ENCODE measurements at places on chromosomes 6 and 20.

- no peak for DNase-seq
Observed at GRCh38 chr20:54044156-54044555, 26.2 kb downstream of the BCAS1 start.

GRCh38 chr6:120272038-120272437 lies 922.5 kb upstream of the MAN1A1 start:
- DNase-seq = no peak

DNA sequence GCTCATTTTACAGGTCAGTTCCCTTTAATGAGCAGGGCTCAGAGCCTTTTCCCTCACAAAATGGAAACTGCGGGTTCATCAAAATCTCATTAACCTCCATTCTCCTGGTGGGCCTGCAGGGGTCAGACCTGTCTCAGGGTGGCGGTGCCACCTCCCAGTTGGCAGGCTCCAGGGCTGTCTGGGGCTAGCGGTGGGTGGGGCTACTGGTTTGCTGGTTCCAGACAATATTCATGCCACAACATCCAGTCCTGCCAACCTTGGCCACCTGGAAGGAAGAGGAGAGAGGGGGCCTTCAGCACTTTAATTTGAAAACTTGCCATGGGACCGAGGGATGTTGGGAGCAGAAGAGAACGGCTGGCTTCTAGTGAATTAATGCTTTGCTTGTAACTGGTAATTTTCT lies 41.9 kb upstream of the CTNNBL1 start:
- peak; percentile 61 for DNase-seq

GRCh38 chr6:137426007-137426689 lies 68.0 kb downstream of the OLIG3 start:
- no peak for DNase-seq

- no peak for DNase-seq
Observed at GRCh38 chr6:152089992-152090391, 282.5 kb downstream of the ESR1 start.

DNA sequence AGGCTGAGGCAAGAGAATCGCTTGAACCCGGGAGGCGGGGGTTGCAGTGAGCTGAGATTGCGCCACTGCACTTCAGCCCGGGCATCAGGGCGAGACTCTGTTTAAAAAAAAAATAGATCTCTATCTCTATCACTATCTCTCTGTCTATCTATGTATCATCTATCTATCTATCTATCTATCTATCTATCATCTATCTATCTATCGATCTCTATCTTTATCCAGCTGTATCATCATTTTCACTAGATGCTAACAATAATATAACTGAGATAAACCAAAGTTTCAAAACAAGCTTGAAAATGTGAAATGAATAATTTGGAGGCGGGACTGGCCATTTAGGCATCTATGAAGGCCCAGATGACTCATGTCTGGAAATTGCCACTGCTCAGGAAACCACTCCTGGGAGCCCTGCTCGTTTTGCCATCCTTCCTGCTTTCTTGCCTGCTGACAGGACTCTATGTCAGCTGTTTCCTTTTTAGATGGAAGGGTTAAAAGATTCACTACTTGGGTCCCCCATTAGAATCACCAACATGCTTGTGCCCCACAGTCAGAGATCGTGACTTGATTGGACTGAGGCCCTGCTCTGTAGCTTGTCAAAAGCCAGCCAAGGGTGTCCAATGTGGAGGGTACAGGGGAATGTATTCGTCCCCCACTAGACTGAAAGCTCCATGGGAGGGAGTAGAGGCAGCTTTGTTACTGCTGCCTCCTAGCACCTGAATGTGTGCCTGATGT lies 61.7 kb downstream of the UTRN start:
- DNase-seq = no peak

DNA sequence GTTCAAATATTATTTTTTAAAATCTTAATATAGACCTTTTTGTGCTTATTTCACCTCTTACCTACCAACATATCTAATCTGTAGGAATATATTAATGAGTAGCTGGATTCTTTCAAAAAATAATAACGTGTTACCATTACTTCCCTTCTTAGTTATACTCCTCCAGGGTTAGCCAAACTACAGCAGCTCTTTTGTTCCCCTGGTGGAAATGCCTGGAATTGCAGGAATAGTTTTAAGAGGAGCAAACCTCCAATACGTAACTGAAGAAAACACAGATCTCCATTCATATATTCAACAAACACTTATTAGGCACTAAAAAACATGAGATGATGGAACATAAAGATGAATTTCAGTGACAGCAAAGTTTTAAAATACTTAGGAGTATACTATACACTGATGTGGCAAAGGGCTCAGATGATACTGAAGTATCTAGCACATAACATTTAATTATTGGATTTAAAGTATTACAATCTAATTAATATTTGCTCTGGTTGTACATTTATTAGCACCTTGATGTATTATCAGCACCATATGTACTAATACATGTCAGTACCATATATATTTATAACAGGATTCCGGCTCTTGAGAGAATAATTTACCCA lies 78.3 kb downstream of the TBX18 start:
- DNase-seq = no peak

- DNase-seq = no peak
Observed at GRCh38 chr20:43023836-43024235, 165.9 kb downstream of the PTPRT start.

GRCh38 chr6:137867685-137868509 lies 838 bp downstream of the TNFAIP3 start:
- DNase-seq = peak; percentile 78

- no peak for DNase-seq
Observed at GRCh38 chr6:147287869-147288271, 83.7 kb downstream of the STXBP5 start.

GRCh38 chr6:151065027-151065815 lies 174.5 kb upstream of the AKAP12 start:
- peak; percentile 37 for DNase-seq

DNA sequence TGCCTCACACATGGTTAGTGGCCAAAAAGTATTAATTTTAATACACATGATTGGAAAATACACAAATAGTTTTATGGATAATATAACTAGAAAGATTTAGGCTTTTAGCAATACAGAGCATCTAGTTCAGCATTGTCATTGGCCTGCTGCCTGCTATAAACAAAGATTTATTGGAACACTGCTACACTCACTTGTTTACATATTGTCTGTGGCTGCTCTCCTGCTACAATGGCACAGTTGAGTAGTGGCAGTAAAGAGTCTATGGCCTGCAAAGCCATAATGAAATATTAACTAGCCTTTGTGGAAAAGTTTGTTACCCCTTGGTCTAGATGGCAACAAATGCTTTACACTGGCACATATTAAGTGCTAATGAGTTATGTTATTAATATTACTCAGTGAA lies 37.8 kb downstream of the ZNF451 start:
- DNase-seq = no peak

DNA sequence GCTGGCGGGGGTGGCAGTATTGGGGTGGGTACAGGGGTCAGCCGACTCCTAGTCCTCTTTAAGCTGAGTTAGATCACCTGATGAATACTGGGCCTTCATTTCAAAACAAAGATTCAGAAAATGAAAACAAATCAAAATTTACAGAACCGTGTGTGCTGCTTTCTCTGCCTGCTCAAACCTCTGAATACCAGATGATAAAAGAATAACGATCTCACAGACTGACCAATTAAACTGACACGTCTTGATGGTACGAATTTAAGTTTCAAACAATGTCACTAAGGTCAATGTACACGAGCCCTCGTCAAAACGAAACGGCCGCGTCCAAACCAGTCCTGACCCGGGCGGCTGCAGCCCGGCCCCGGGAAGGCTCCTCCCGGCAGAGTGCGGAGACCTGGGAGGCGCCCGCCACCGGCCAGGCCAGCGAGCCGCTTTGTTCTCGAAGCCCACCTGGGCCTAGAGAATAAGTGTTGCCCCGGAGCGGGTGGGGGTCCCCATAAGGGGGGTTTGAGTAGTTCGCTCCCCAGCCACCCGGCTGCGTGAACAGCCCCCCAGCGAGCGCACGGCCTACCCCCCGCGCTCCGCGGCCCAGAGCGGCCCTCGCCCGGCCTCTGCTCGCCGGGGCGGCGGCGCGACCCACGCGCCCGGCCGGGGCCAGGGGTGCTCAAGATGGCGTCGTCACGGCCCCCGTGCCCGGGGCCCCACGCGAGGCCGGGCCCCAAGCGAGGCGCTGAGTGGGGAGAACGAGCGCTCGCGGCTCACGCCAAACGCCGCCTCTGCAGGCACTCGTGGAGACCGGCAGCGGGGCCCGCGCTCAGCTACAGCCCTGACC lies 728 bp downstream of the PSMA7 start:
- peak; percentile 74 for DNase-seq

DNA sequence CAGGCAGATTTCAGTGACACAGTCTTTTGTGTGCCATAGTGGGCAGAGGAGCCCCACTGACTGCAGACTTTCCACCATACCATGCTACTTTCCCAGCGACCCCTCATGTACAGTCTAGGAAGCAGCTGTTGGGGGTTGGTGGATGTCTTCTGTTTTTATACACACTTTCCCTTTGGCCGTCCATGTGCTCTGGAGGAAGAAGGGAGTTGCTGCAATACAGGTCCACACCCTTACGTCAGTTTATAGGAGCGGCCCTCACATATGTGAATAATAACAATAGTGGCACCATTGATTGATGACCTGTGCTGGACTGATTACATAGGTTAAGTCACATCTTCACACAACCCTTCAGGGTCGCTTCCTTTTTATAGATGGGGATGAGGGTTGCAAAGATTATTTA lies 17.5 kb upstream of the CCN2 start:
- DNase-seq = no peak

GRCh38 chr6:43861212-43861894 lies 91.3 kb downstream of the VEGFA start:
- no peak for DNase-seq

GRCh38 chr6:12537389-12537788 lies 179.2 kb upstream of the PHACTR1 start:
- DNase-seq = no peak

GRCh38 chr20:32231847-32232246 lies 24.2 kb downstream of the POFUT1 start:
- DNase-seq = peak; percentile 73

DNA sequence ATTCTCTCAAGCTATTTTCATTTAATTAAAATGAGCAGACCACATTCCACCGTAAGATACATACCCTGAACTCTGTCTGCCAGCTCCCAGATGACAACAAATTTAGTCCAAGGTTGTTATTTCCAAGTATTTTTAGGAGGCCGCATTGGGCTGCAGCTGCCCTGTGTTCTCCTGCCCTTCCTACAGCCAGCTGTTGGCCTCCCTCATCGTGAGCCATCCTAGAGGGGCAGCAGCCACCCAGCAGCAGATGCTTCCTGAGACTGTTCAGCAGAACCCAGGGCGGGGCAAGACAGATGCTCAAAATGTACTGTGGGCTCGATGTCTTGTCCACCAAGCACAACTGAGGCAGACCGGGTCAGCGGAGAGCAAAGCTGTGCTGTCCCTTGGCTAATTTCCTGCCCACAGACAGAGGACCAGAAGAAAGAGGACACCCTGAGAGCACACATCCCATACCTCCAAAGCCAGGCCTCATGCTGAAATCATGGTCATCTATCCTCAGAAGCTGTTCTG lies 16.4 kb downstream of the GABRR1 start:
- DNase-seq = no peak

DNA sequence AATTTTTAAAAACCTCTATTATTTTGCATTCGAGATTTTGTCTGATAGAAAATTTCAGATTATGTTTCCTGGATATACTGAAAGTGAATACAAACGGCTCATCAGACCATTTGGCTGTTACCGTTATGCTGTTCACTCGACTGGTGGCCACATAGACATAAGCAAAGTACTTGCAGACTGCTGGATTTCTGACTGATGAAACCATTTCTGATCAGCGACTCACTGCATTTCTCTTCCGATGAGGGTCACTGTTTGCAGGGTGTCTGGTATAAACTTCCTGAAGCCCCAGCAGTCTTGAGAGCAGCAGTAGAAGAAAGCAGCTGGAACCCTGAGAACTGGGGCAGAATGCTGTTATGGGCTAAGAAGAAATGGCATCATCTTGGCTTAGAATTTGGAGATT lies 17.7 kb downstream of the SNX9 start:
- DNase-seq = no peak

GRCh38 chr6:15849395-15849794 lies 186.6 kb upstream of the DTNBP1 start:
- no peak for DNase-seq

- no peak for DNase-seq
Observed at GRCh38 chr20:41956338-41957074, 338.3 kb upstream of the CHD6 start.

DNA sequence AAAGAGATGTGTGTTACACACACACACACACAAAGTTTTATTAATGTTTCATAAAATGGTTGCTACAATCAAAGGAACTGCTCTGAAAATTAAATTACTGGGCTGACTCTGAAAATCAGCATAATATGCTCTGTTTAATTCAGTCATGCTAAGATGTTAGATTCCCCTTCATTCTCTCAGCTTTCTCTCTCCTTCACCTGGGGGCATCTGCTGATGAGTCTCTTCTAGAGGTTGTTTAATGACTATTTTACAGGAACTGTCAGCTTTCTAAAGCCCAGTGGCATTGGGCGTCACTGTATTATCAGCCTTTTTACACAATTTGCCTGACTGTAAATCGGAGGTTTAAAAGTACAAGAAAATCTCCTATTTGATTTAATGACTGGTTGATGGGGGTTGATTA lies 559.7 kb upstream of the POU3F2 start:
- DNase-seq = no peak

GRCh38 chr6:121868206-121868605 lies 432.8 kb downstream of the GJA1 start:
- no peak for DNase-seq

GRCh38 chr6:95321126-95321525 lies 256.2 kb upstream of the MANEA start:
- DNase-seq = no peak

GRCh38 chr6:13907001-13907350 lies 17.8 kb upstream of the RNF182 start:
- DNase-seq = no peak

DNA sequence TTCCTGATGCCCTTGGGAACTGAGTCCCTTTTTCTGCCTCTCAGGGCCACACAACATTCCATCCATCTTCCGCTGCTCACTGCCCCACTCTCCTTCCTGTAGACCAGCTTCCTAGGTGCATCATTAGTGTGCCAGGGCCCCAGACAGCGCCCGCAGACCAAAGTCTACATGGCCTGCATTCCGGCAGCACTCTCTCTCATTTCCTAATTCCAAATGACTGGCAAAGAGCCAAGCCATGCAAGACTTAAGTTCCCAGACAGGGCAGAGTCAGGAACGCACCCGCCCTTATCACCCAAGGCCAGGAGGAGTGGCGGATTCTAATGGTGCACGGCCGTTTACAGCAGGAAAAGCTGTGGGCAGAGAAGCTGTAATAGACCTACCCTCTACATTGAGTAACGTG lies 159.8 kb upstream of the ARID1B start:
- no peak for DNase-seq

GRCh38 chr6:116531675-116532570 lies 13.6 kb downstream of the TRAPPC3L start:
- peak; percentile 71 for DNase-seq

- DNase-seq = no peak
Observed at GRCh38 chr20:20480126-20480525, 112.2 kb downstream of the INSM1 start.

DNA sequence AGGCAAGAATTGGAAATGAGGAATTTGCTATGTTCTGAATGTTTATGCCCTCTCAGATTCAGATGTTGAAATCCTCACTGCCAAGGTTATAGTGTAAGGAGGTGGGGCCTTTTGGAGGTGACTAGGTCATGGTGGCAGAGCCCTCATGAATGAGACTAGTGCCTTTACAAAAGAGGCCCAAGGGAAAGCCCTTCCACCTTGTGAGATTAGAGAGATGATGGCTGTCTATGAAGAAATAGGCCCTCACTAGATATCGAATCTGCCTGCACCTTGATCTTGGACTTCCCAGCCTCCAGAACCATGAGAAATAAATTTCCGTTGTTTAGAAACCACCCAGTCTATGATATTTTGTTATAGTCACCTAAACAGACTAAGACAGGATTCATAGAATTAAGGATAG lies 10.4 kb downstream of the ASIP start:
- no peak for DNase-seq

All from activated CD8-positive, alpha-beta memory T cell treated with anti-CD3 and anti-CD28 coated beads for 24 hours (primary cell).